Nasal cavity respiratory epithelium epithelial cell of viscerocranial mucosa (primary cell): ENCODE measurements at places on chromosomes 6 and 20. TPM values are rescaled to one million over a fixed set of nuclear protein-coding genes. Genes with fewer than 3 reads are reported as not detected.

BCAS1 gene
- under 0.01 and 0.85 TPM in 2 replicates for total RNA-seq

EEF1A2 gene
- 1.0 and 1.4 TPM in 2 replicates for total RNA-seq

FOXF2 gene
- 0.68 TPM in 1 of 2 replicates, not detected in the other for total RNA-seq

PRND gene
- under 0.01 TPM in 1 of 2 replicates, not detected in the other for total RNA-seq

DEFB124 gene
- total RNA-seq, result not detected in 2 replicates

RAET1E gene
- 15.0 and 18.5 TPM in 2 replicates for total RNA-seq

HCK gene
- total RNA-seq, result not detected in 2 replicates

WFDC10B gene
- total RNA-seq, result not detected in 2 replicates

CCDC28A gene
- 12.0 and 13.5 TPM in 2 replicates for total RNA-seq

TMEM244 gene
- not detected in 2 replicates for total RNA-seq

LRRC73 gene
- total RNA-seq, result 0.14 and 0.34 TPM in 2 replicates

MAP7 gene
- 37.3 and 48.5 TPM in 2 replicates for total RNA-seq

TPD52L1 gene
- total RNA-seq, result 229 and 324 TPM in 2 replicates

FAM110A gene
- 7.9 and 10.3 TPM in 2 replicates for total RNA-seq

VWA7 gene
- 0.34 and 1.00 TPM in 2 replicates for total RNA-seq

OXT gene
- total RNA-seq, result not detected in 2 replicates

ZNF184 gene
- total RNA-seq, result 7.9 and 8.0 TPM in 2 replicates

MYH7B gene
- under 0.01 TPM in 2 replicates for total RNA-seq

SPAG4 gene
- 3.2 and 5.1 TPM in 2 replicates for total RNA-seq

MACROD2 gene
- 1.4 and 4.3 TPM in 2 replicates for total RNA-seq

MYB gene
- total RNA-seq, result under 0.01 and 0.36 TPM in 2 replicates

ADGB gene
- not detected in 2 replicates for total RNA-seq

ARHGAP40 gene
- 0.68 and 4.3 TPM in 2 replicates for total RNA-seq

HLA-DOB gene
- 1.0 and 1.1 TPM in 2 replicates for total RNA-seq

SLC22A16 gene
- not detected in 2 replicates for total RNA-seq

MOXD1 gene
- 0.07 and 0.34 TPM in 2 replicates for total RNA-seq

MMS22L gene
- 6.2 and 9.6 TPM in 2 replicates for total RNA-seq

RIN2 gene
- 27.7 and 96.9 TPM in 2 replicates for total RNA-seq

NMBR gene
- under 0.01 TPM in 1 of 2 replicates, not detected in the other for total RNA-seq

STK35 gene
- total RNA-seq, result 21.9 and 39.0 TPM in 2 replicates

RAMACL gene
- total RNA-seq, result 0.68 and 2.6 TPM in 2 replicates

RIMS1 gene
- 0.21 TPM in 1 of 2 replicates, not detected in the other for total RNA-seq

CRYBG1 gene
- total RNA-seq, result 58.4 and 99.2 TPM in 2 replicates

OOEP gene
- 0.14 TPM in 1 of 2 replicates, not detected in the other for total RNA-seq

LPIN3 gene
- 3.4 and 12.5 TPM in 2 replicates for total RNA-seq

TSPO2 gene
- total RNA-seq, result not detected in 2 replicates
